ENCODE measurements at places on chromosomes 12 and 14. TPM values are rescaled to one million over a fixed set of nuclear protein-coding genes. Genes with fewer than 3 reads are reported as not detected.

- DNase-seq: no peak
Measured at GRCh38 chr14:78227248-78228077, 57.3 kb downstream of the NRXN3 start.

DNA sequence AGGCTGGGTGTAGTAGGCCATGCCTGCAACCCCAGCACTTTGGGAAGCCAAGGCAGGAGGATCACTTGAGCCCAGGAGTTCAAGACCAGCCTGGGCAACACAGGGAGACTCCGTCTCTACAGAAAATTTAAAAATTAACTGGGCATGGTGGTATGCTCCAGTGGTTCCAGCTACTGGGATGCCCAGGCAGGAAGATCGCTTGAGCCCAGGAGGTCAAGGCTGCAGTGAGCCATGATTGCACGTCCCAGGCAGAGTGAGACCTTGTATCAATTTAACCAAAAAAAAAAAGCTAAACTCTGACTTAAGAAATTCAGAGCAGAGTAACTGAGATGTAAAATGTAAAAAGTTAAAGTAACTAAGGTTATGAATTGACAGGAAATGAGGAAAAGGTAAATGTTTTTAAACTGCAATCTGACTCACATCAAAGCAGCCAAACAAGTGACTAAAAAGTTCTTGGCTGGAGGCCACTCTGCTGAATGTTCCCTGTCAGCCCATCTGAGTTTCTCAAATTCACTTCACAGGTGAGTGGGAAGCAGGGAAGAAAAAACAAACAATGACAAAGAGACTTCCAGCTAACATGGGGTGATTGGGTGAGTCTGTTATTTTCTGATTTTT, 21.3 kb downstream of the PRKD1 start:
- DNase-seq: no peak

DNA sequence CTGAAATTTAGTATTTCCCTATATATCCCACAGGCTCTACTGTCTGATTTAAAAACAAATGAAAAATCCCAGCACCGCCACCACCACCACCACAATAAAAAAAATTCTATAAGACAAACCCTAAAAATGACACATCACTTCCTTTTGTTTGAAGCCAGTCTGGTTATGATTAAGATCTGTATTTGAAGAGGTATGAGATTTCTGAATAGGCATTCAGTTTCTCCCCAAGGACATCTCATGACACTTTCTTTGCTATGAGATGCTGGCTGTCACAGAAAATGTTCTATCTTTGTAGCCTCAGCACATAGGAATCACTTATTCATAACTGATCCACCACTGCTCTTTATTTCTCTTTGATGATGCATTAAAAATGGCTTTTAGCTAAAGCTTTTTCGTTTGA, 1071.0 kb downstream of the SLC6A15 start:
- no peak for DNase-seq

The LRRC43 gene
- not detected for total RNA-seq

The KIF21A gene
- total RNA-seq: 10.7 TPM

The LALBA gene
- not detected for total RNA-seq
